ENCODE measurements at places on chromosomes 1 and 21.

DNA sequence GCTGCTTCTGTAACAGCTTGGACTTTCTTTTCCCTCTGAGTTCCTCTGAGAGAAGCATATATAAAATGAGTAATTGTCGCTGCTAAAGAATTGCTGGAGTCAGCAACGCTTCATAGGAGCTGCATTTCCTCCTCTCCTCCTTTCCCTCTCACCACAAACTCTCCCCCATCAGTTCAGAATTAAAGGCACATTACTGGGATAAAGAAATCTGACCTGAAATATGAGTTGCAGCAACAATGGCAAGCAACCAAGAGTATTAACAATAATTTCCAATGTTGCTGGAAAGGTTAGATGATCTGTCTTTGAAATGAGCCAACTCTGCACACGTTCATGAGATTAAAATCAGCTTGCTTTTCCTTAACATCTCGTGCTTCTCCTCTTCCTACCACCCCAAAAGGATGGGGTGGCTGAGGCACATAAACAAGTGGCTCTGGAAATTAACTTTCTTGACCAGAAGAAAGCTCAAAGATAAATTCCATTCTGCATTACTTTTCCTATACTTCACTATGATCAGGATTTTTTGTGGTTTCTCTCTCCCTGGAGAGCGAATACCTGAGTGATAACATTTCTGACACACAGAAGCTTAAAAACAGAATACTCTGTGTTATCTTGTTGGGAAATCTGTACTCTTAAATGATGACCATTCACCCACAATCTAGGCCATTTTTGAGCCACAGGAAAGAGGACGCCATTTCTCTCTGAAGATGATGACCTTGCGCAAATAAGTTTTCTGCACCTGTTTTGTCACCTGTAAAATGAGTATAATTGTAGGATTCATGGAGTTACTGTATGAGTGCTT lies 90.2 kb downstream of the TGFBR3 start:
- DNase-seq: no peak

DNA sequence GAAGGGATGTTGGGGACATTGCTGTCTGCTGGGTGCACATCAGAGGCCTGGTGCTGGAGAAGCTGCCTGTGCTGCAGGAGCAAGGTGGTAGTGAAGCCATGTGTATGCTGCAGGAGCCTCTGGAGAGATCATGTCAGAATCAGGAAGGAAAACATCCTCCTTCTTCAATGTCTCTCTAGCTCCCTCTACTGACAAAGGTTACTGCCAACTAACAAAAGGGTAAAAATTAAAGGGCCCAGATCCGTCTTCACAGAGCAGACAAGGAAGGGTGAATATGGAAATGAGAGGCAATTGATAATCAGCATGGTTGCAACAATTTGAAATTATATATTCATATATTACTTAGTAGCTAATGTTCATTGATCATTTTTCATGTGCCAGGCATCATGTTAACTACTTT lies 32.2 kb downstream of the FAM177B start:
- no peak for DNase-seq

- DNase-seq: no peak
Measured at GRCh38 chr1:11151826-11152612, 37.1 kb upstream of the ANGPTL7 start.

DNA sequence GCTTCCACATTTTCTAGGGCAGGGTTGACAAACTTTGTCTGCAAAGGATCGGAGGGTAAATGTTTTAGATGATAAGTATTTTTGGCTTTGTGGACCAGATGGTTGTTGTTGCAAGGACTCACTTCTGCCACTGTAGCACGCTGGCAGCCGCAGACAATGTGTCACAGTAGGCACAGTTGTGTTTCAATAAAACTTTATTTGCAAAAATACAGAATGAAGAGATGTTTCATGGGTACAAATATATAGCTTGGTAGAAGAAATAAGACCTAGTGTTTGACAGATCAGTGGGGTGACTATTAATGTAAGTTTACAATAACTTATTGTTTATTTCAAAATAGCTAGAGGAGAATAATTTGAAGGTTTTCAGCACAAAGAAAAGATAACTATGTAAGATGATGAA lies 127.8 kb downstream of the GRIK3 start:
- no peak for DNase-seq

GRCh38 chr1:115322631-115323030 lies 15.4 kb downstream of the NGF start:
- no peak for DNase-seq

- DNase-seq: no peak
Measured at GRCh38 chr1:40856656-40857302, 5.4 kb downstream of the CITED4 start.
